ENCODE measurements at places on chromosomes 5 and 9.

GRCh38 chr9:73738741-73739530 lies 587.3 kb downstream of the ANXA1 start:
- no peak for DNase-seq

DNA sequence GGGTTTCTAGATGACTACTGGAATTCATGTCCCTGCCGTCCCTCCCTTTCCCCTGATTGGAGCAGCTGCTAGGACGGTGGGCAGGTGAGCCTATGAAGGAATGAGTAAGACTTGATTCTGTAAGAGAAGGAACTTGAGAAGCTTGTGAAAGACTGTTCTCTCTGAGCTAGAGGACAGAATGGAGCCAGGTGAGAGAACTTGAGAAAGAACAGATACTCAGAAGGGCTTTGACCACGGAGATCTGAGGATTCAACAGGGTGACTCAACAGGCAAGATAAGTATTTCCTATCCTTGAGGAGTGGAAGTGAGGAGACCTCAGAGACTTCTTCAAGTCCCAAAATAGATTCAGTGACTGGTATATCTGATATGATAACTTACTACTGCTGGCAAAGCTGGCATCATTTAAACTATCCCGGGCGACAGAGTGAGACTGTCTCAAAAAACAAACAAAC lies 41.9 kb downstream of the HSDL2 start:
- no peak for DNase-seq

DNA sequence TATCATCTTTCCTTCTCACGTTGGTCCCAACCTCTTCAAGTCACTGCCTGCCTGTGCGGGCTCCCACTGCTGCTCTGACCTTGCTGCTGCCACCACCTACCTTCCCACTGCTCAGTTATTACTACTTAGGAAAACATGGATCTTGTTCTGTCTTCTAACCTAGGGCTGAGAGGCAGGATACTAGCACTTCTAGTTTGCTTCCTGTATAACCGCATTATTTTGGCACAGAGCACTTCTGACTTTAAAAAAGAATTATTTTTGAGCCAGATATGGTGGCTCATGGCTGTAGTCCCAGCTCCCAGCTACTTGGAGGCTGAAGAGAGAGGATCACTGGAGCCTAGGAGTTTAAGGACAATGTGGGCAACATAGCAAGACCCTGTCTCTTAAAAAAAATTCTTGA lies 135.4 kb upstream of the GNA14 start:
- no peak for DNase-seq

DNA sequence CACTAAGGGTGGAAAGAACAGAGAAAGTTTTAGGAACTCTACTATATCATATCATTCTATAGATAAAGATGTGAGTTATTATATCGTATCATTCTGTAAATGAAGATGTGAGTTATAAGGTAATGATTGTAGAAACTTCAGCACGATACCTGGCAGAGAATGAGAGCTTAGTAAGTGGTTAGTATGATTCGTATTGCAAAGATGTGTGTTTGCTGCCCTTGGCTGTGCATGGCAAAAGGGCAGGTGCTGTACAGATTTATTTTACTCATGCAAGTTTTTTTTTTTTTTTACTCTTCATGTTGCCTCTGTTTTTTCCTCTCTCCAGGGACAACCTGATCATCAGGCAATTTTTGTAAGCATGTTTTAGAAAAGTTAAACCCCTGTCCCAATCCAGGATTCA lies 83.3 kb downstream of the EGFLAM start:
- no peak for DNase-seq

DNA sequence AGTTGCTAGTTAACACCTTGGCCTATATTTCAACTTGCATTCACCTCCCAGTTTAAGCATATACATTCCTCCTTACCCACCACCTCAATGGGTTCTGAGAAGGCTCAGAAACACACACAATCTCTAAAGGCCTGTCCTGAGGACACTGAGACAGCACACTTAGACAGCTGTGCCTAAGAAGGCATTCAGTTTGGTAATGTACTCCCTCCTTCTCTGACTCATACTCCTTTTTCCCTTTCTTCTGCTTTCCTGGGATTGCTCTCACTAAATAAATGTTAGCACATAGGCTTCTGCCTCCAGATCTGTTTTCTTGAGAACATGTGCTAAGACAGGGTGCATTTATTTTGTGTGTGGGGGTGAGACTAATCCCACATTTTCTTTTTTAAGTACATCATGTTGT lies 456.8 kb upstream of the CDH6 start:
- DNase-seq: no peak

- no peak for DNase-seq
Measured at GRCh38 chr5:68449380-68449779, 233.8 kb downstream of the PIK3R1 start.

DNA sequence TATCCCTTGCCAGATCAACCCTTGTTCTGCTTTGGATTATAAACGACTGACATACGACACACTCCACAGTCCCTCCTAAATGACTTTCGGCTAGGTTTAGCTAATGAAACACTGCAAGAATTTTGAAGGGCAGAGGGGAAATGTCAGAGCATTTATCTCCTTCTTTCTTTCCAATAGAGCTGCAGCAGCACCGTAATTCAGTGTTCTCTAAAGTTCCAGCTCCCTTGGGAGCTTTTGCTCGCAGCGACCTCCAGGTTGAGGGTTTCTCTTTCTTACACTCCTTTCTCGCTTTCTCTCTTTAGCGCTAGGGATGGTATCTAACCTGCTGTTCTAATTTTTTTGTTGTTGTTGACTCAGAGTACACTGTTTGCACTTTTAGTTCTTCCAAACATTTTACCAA lies 467.1 kb upstream of the ST8SIA4 start:
- DNase-seq: no peak

GRCh38 chr5:113344973-113345940 lies 89.5 kb downstream of the TSSK1B start:
- no peak for DNase-seq

DNA sequence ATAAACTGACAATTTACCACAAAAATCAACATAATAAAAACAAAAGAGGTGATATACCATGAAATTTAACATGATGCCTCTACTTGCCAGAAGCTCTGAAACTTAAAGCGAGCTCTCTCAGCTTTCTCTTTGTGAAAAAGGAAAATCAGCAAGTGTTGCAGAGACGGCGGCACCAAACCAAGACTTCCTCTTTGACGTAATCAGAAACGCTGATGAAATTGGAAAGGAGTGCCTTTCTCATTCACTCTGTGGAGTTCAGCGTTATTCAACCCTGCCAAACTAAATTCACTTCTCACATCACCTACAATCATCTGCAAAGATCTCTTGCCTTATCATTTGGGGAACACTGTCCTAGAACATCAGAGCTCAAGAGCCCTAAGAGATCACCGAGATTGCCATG lies 32.2 kb downstream of the ANXA6 start:
- no peak for DNase-seq

GRCh38 chr9:98750364-98751060 lies 41.8 kb upstream of the GABBR2 start:
- DNase-seq: no peak

- DNase-seq: no peak
Measured at GRCh38 chr5:86866036-86866435, 248.3 kb downstream of the COX7C start.

DNA sequence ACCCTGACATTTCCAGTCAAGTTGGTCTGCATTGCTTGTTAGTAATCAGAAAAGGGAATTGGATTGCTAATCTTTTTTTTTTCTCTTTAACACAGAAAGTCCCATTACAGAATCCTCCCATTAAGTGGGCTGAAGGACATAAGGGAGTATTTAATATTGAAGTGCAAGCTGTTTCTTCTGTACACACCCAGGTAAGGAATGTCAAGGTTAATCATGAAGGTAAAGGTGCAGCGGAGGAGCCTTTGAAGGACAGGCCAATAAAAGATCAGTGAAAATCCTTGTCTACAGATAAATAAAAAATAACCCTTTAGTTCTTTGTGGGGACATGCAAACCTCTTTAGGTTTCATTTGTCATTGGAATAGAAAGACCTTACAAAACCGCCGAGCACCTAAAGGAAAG lies 161.4 kb downstream of the DOCK8 start:
- DNase-seq: no peak

DNA sequence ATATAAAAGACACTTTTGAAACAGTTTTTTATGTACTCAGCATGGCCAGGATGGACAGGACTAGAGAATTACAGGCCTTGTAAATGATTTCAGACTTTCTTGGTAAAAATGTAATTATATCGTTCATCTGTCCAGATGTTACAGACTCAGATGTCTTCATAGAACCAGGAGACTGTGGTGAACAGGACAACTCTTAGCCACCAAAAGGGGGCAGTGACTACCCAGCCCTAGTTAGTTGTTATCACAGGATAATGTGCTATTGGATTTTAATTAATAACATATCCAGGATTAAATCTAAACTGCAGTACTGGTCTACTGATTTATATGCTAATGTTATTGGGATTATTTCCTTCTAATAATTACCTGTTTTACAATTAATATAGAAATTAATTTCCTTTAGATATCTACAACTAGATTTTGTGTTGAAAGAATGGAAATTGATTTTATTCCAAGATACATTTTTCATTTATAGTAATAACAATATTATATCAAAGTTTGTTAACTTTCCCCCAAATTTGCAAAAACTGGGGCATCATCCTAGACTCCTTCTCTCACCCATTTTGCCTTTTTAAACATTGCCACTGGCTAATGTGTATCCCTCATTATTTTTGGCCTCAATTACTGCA lies 99.4 kb downstream of the MTREX start:
- DNase-seq: no peak

- DNase-seq: peak; percentile 44
Measured at GRCh38 chr9:34375901-34376595, 650 bp downstream of the MYORG start.

GRCh38 chr5:89930591-89931392 lies 478.8 kb downstream of the CETN3 start:
- DNase-seq: no peak

- no peak for DNase-seq
Measured at GRCh38 chr5:172979778-172980177, 3.8 kb upstream of the ATP6V0E1 start.

- DNase-seq: no peak
Measured at GRCh38 chr5:73236541-73237128, 63.6 kb downstream of the TMEM174 start.

DNA sequence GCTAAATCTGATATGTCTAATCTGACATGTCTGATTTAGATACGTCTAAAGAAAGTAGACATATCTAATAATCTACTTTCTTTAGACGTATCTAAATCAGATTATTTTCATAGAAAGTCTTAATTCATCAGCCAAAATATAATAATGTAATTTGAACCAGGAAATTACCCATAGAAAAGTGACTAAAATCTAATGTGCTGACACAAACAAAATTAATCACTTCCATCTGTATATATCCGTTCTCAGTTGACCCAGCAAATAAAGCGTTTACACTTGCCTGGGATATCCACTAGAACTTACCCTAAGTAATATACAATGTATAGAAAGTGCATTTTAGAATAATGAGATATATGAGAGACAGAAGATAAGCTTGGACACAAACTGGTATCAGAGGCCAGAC lies 56.7 kb downstream of the TTLL11 start:
- DNase-seq: no peak

DNA sequence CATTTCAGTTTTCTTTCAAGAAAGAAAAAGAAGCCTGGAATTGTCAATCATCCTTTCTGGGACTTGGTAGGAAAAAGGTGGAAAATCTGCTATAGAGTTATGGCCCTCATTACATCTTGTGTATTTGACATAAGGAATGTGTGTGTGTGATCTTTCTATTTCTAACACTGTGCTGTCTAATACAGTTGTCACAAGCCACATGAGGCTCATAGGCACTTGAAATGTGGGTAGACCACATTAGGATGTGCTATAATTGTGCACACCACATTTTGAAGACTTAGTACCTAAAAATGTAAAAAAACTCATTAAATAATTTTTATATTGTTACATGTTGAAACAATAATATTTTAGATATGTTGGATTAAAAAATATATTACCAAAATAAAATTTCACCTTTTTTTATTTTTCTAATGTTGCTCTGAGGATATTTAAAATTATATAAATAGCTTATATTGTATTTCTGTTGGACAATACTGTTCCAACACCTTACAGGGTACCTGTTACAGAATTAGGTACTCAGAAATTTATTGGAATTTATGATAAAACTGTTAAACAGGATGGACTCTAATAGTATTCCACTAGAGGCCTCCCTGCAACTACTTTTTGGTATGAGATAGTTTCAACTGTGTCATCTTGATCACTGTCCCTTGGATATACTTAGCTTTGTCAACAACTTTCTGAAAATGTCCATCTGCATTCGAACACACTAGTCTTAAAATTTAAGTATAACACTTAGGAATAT lies 18.4 kb downstream of the MSANTD3 start:
- DNase-seq: no peak

GRCh38 chr9:114238472-114238871 lies 83.1 kb downstream of the COL27A1 start:
- DNase-seq: no peak

- no peak for DNase-seq
Measured at GRCh38 chr9:12760758-12761157, 14.1 kb upstream of the LURAP1L start.

DNA sequence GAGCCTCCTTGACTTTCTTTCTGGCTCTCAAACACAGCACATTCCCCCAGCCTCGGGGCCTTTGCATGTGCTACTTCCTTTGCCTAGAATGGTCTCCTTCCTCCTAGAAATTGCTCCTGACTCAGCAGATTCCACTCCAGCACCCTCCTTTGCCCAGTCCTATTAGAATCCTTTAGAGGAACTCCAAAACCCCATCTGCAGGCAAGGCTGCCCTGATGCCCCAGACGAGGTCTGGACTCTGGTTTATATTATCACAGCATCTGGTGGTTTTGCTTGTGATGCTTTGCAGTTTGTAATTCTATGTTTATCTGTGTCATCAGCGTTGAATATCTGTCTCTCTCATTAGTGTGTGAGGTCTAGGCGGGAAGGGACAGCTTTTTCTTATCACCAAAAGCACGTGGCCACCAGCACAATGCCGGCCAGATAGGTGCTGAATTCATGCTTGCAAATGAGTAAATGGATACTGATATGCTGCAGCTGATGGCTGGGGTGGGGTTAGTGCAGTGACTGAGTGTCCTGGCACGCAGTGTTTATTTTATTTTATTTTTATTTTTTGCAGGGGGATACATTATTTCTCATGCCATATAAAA lies 30.0 kb upstream of the ANKH start:
- DNase-seq: no peak

DNA sequence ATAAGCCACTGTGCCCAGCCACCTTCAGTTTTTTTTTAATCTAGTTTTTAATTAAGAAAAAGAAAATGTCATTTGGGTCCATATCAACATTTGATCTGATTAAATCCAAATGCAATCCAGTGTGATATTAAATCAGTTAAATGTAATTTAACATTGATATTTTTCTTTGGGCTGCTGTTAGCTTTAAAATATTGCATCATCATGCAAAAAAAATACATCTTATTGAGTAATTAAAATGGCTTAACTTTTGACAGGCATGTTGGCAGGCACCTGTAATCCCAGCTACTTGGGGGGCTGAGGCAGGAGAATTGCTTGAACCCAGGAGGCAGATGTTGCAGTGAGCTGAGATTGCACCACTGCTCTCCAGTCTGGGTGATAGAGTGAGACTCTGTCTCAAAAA lies 22.7 kb upstream of the LRRC70 start:
- DNase-seq: no peak

GRCh38 chr9:116899337-116900006 lies 212.4 kb downstream of the TRIM32 start:
- no peak for DNase-seq
